ENCODE measurements at places on chromosomes 4 and X. TPM values are rescaled to one million over a fixed set of nuclear protein-coding genes. Genes with fewer than 3 reads are reported as not detected.

MOSPD2 gene
- 15.5 TPM for total RNA-seq

SPANXA2 gene
- total RNA-seq = not detected

SPP1 gene
- total RNA-seq = 401 TPM

F9 gene
- total RNA-seq = not detected

PDZD4 gene
- total RNA-seq = 125 TPM

SATL1 gene
- total RNA-seq = 2.5 TPM

PDCL2 gene
- total RNA-seq = not detected

LEF1 gene
- total RNA-seq = 26.5 TPM

ZNF157 gene
- total RNA-seq = 5.1 TPM
